Stimulated activated CD4-positive, alpha-beta T cell treated with anti-CD3 and anti-CD28 coated beads, Interleukin-1b, Interleukin-23, amount 100 ng/mL, for 24 hours (primary cell): ENCODE measurements at places on chromosomes 1 and 21.

GRCh38 chr1:208203127-208203847, 40.9 kb downstream of the PLXNA2 start:
- no peak for DNase-seq

DNA sequence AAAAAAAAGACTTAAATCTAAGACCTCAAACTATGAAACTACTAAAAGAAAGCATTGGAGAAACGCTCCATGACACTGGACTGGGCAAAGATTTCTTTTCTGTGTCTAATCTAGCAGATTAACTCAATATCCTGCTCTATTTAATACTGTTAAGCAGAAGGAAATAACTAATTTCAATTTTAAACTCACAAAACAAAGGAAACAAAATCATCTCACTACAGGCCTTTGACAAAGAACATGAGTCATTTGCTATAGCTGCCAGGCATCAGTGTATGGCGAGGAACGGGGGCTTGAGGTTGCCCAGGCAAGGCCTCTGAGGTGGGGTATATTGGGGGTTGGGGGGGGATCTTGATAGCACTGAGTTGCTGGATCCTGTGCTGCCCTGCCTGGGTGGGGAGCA, 20.9 kb downstream of the SZT2 start:
- DNase-seq: no peak

GRCh38 chr1:181335631-181336030, 147.7 kb upstream of the CACNA1E start:
- no peak for DNase-seq

DNA sequence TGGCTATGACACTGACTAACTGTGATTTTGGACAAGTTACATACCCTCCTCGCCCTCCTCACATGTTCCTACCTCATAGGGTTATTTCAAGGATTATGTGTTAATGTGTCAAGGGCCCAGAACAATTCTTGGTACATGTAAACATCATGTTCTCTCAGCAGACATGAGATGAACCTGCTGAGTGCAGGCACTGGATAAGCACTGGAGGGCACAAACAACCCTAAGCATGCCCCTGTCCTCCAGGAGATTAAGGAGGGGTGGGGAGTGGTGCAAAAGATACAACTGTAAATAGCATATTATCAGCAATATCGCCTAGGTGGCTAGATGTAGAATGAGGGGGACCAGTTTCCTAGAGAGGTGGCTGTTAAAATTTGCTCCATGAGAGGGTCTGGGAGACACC, 17.7 kb upstream of the RGS16 start:
- DNase-seq: no peak

DNA sequence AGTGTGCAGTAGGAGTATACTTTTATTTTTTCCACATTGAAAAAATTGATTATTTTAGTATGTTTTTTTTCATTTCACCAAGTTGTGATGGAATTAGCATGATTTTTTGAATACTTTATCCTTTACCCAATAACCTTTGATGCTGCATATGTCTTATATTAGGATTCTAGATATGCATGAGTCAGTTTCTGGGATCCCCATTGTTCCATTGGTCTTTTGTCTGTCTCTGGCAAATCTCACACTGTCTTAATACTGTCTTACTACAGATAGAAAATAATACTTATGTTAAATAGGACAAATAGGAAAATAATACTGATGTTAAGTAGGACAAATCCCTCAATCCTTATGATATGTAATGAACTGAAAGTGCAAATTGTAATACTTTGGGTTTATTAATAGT, 54.3 kb upstream of the ASB17 start:
- DNase-seq: no peak
